ENCODE measurements at places on chromosomes 1 and 21. TPM values are rescaled to one million over a fixed set of nuclear protein-coding genes. Genes with fewer than 3 reads are reported as not detected.

GRCh38 chr1:223843934-223844786, 1.6 kb downstream of the TP53BP2 start:
- no peak for DNase-seq

CD55 gene
- total RNA-seq, result 10.5 TPM

ABCA4 gene
- total RNA-seq, result 0.95 TPM

- no peak for DNase-seq
Observed at GRCh38 chr1:105122041-105122440, 1372.3 kb downstream of the AMY1C start.

CLCA4 gene
- not detected for total RNA-seq

DNA sequence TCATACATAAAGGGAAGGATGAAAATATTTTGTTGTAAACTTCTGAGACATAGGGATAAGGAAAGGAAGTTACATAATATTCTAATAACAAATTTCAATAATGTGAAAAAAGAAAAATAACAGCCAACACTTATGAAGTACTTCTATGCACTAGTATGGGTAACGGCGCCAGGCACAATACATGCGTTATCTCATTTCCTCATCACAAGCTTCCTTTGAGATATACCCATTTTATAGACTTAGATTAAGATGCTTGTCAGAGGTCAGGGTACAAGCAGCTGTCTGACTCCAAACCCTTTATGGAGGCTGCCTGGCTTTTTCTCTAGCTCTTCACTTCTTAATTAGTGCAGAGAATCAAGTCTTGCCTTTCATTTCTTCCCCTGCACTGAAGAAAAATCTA, 41.3 kb downstream of the TCP10L start:
- DNase-seq, result no peak

TMEM50B gene
- 20.5 TPM for total RNA-seq

GRCh38 chr1:118116909-118117308, 68.1 kb downstream of the SPAG17 start:
- no peak for DNase-seq

GRCh38 chr1:16215882-16216753, 3.7 kb upstream of the ARHGEF19 start:
- DNase-seq, result peak; percentile 74

GRCh38 chr1:159854116-159854692, 8.3 kb downstream of the VSIG8 start:
- DNase-seq, result peak; percentile 59

S100A3 gene
- not detected for total RNA-seq

DNA sequence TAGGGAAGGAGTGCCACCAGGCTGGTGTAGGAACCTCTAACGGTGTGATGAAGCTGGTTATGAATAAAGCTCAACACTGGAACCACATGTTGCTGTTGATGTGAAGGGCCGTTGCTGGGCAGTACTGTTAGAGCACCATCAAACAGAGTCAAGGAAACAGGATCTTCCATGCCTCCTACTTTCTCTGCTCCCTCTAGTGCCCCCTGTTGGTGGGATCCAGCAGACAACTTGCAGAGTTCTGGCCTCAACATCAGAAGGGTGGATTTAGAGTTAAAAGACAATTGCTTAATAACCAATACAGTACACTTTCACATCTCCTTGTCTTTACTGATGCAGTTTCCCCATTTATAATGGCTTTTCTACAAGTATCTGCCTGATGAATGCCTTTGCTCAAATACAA, 336.4 kb downstream of the NTNG1 start:
- no peak for DNase-seq

DNA sequence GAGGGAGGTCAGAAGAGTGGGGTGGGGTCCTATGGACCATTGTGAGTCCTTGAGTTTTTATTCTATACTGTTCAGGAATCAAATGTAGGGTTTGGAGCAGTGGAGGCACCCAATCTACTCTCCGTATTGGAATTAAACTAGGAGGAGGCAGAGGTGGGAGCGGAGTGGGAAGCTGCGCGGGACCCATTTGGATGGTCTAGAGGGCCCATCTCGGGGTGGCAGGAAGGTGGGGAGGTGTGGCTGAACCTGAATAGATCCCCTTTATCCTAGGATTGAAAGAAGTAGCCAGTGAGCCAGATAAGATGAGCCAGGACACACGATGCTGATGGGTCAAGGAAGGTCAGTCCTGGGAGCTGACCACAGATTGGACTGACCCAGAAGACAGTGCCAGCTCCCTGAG, 325.8 kb downstream of the AJAP1 start:
- DNase-seq, result no peak

DNA sequence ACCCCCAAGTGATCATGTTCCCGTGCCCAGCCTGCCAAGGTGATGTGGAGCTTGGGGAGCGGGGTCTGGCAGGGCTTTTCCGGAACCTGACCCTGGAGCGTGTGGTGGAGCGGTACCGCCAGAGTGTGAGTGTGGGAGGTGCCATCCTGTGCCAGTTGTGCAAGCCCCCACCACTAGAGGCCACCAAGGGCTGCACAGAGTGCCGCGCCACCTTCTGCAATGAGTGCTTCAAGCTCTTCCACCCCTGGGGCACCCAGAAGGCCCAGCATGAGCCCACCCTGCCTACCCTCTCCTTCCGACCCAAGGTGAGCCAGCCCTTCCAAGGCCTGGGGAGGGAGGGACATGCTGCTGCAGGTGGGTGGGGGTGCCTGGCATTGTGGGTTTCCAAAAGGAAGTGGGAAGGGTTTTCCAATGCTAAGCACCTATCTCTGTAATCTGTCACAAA, 2.3 kb downstream of the TRIM46 start:
- DNase-seq, result no peak

DNA sequence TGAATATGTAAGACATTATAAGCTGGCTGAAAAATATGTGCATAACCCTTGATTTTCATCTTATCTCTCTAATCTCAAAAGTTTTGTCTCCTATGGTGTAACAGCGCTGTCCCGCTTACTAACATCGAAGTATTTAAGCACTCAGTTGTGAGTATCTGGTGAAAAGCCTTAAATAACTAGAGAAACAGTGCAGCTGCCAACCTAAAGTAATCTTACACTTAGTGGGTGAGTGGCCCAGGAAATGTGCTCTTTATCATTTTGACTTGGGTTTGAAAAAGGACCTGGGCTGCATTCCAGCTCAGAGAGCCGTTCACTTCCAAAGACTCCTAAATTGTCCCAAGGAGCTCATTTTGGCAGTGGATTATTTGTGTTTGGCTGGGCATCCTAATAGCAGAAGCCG, 225.9 kb downstream of the SPATA17 start:
- no peak for DNase-seq

- DNase-seq, result no peak
Observed at GRCh38 chr1:181972256-181972655, 89.3 kb downstream of the ZNF648 start.

GRCh38 chr1:230143534-230143933, 76.5 kb downstream of the GALNT2 start:
- no peak for DNase-seq

C1orf74 gene
- 1.4 TPM for total RNA-seq

Data from right lobe of liver (tissue), 6 donors.